ENCODE measurements at places on chromosomes 1 and 21.

DNA sequence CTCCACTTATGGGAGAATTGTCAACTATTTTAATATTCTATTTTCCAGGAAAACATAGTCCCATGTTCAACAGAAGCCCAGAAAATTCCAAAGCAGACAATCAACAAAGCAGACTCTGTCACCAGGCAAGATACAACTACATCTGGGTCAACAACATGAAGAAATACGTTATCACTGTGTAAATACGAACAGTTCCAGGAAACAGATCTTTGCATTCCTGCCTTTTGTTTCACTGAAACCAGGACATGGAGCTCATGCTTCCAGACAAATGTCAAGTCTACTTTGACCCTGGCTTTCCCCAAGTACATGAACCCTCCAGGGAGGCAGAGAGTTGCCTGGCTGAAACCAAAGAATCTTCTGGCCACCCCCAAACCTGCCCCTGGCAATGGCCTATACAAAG lies 106.7 kb downstream of the SETD4 start:
- no peak for DNase-seq

DNA sequence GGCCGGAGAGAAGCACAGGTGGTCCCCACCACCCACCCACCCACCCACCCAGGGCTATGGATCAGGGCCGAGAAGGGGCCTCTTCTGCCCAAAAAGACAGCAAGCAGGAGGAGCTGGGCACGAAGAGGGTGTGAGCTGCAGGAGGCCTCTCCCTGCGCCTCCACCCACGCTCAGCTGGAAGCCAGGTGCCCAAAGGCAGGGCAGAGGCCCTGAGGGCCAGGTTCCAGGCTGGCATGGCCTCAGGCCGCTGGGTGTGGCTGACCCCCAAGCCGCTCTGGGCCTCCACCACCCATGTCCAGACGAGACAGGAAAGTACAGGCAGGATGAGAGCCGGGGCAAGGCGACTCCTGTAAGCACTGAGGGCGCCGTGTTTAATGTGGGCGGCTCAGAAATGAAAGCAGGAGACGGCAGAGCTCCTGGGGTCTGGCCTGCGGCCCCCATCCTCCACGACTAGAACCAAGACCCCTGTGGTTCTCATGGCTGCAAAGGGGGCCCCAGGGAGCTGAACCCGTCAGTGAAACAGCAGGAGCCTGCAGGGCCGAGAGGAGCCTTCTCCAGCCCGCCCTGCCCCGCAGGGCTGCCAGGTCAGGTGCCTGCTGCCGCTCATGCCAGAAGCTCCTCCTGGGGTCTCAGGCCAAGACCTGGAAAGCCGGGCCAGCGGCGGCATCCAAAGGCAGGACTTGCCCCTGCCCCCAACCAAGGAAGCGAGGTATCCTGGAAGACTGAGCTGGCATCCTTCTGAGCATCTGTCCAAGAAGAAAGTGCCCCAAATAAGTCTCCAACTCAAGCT lies 56.0 kb downstream of the MEGF6 start:
- no peak for DNase-seq

- no peak for DNase-seq
Observed at GRCh38 chr1:222652676-222653075, 34.8 kb downstream of the MIA3 start.

- DNase-seq = no peak
Observed at GRCh38 chr1:161180639-161181038, 3.3 kb upstream of the B4GALT3 start.

DNA sequence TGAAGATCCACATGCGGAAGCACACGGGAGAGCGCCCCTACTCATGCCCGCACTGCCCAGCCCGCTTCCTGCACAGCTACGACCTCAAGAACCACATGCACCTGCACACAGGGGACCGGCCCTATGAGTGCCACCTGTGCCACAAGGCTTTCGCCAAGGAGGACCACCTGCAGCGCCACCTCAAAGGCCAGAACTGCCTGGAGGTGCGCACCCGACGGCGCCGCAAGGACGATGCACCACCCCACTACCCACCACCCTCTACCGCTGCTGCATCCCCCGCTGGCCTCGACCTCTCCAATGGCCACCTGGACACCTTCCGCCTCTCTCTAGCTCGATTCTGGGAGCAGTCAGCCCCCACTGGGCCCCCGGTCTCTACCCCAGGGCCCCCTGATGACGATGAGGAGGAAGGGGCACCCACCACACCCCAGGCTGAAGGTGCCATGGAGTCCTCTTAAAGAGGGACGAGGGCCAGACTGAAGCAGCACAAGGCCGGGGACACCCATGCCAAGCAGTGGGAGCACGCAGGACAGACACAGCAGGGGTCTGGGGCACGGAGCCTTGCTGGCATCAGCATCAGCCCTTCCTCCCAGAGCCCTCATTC lies 13.7 kb downstream of the ZBTB7B start:
- no peak for DNase-seq

- DNase-seq = no peak
Observed at GRCh38 chr21:27807596-27807995, 840.7 kb upstream of the ADAMTS5 start.

GRCh38 chr1:32611859-32612188 lies 38.5 kb downstream of the ZBTB8OS start:
- no peak for DNase-seq

GRCh38 chr1:201169203-201169602 lies 14.9 kb upstream of the TMEM9 start:
- DNase-seq = no peak

Measured in T-helper 9 cell (primary cell).